Muscle of leg (tissue), 16 donors: ENCODE measurements at places on chromosomes 5 and 9. TPM values are rescaled to one million over a fixed set of nuclear protein-coding genes. Genes with fewer than 3 reads are reported as not detected.
A peak's percentile ranks its signal among the peaks of the same experiment; 100 is the strongest.

ATG10 gene
- 9.0 TPM for total RNA-seq

PDZD2 gene
- 4.6 TPM for total RNA-seq

KIF4B gene
- under 0.01 TPM for total RNA-seq

NCBP1 gene
- total RNA-seq = 27.8 TPM

FAM221B gene
- total RNA-seq = not detected

FBXL7 gene
- 9.0 TPM for total RNA-seq

ABL1 gene
- total RNA-seq = 27.0 TPM

ENG gene
- total RNA-seq = 9.3 TPM

RNF183 gene
- total RNA-seq = 0.04 TPM

DNA sequence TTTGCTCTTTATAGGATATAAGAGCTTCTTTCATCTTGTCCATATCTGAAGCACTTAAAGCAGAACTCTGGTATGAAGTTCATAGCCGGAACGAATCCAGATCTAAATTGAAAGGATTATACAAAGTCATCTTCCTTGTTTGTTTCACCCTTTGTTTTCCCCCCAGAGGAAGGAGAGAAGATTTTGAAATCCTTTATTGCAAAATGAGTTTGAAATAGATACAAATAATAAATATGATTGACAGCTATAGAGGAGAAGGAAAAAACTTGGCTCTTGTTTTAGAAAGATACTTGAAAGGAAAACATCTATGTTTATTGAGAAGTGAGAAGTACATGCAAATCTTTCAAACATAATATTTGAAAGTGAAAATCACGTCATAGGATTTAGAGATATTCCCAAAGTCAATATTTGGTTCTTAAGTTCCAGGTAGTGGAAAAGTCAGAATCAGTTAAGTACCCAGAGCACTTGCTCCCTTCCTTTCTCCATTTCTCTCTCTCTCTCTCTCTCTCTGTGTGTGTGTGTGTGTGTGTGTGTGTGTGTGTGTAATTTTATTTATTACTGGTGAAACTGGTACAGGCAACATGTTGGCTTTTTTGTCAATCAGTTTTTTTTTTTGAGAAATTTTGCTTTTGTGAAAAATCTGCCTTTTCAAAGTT lies 27.2 kb downstream of the PAM start:
- H3K36me3 ChIP-seq = no peaks in the 10 kb centered on the region
- H3K27ac ChIP-seq = no peak overlapping the region
- no peaks in the 10 kb centered on the region for H3K27me3 ChIP-seq
- no peak overlapping the region for H3K4me3 ChIP-seq
- H3K4me1 ChIP-seq = no peaks in the 10 kb centered on the region

GRCh38 chr5:78506261-78507024 lies 142.1 kb downstream of the LHFPL2 start:
- H3K27ac ChIP-seq = peak overlapping the region; percentile 91
- peaks cover 74% of the 10 kb centered on the region for H3K4me1 ChIP-seq
- H3K36me3 ChIP-seq = no peaks in the 10 kb centered on the region
- no peaks in the 10 kb centered on the region for H3K27me3 ChIP-seq
- no peak overlapping the region for H3K4me3 ChIP-seq

GRCh38 chr9:93392974-93393373 lies 58.5 kb upstream of the FAM120A start:
- no peaks in the 10 kb centered on the region for H3K36me3 ChIP-seq
- no peak for DNase-seq
- H3K27me3 ChIP-seq = no peaks in the 10 kb centered on the region
- no peaks in the 10 kb centered on the region for H3K4me1 ChIP-seq
- H3K27ac ChIP-seq = no peak overlapping the region

DNA sequence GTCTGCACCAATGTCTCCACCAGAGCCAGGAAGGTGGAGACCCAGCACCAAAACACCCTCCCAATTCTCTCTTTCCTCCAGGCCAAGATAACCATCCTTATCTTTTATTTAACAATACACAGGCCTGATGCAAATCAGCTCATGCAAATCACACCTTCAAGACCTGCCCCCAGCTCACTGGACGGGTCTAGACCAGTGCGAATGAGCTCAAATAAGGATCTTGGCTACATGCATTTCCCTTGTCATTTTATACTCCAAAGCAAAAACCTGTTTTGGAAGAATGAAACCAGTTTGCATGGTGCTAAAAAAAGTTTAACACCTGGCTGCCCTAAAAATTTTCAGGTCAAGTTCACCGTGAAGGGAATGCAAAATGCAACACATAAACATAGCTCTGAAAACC lies 31.9 kb upstream of the DAPK1 start:
- H3K4me3 ChIP-seq = no peak overlapping the region
- H3K27ac ChIP-seq = no peak overlapping the region
- no peaks in the 10 kb centered on the region for H3K36me3 ChIP-seq
- H3K4me1 ChIP-seq = no peaks in the 10 kb centered on the region
- no peak for DNase-seq
- no peaks in the 10 kb centered on the region for H3K27me3 ChIP-seq

- H3K4me3 ChIP-seq = no peak overlapping the region
- no peaks in the 10 kb centered on the region for H3K27me3 ChIP-seq
- no peaks in the 10 kb centered on the region for H3K36me3 ChIP-seq
- no peak overlapping the region for H3K27ac ChIP-seq
Observed at GRCh38 chr9:130158001-130158400, 14.2 kb upstream of the NCS1 start.

- H3K36me3 ChIP-seq = no peaks in the 10 kb centered on the region
- peaks cover 2% of the 10 kb centered on the region for H3K4me1 ChIP-seq
- no peak overlapping the region for H3K27ac ChIP-seq
- no peak overlapping the region for H3K4me3 ChIP-seq
Observed at GRCh38 chr5:107885601-107886000, 214.9 kb upstream of the EFNA5 start.

- no peak overlapping the region for H3K27ac ChIP-seq
- no peaks in the 10 kb centered on the region for H3K36me3 ChIP-seq
- no peak for DNase-seq
- no peaks in the 10 kb centered on the region for H3K4me1 ChIP-seq
Observed at GRCh38 chr5:140136624-140137023, 10.9 kb downstream of the IGIP start.

DNA sequence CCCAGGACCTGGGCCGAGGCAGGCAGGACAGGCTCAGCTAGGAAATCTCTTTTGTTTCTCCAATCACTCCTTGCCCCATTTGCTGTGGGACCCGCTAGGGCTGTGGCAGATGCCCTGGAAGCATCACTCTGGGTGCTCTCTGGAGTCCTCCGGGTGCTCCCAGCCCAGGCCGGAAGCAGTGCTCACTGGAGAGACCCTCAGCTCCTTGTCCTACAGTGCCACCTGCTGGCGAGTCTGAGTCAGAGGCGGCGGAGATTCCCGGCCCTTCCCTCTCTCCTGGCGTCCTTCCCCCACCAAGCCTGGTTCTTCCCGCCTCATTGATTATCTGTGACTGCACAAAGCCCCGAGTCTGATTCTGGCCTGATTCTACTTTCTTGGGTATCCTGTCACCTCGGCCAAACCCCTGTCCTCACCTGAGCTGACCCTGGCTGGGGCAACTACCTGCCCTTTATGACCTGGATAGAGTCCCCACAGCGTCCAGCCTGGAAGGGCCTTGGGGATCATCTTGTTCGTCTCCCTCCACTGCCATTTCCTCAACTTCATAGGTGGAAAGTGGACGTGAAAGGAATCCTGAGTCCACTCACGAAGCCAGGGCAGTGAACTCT lies 7.3 kb upstream of the BARHL1 start:
- no peaks in the 10 kb centered on the region for H3K4me1 ChIP-seq
- no peak overlapping the region for H3K27ac ChIP-seq
- H3K4me3 ChIP-seq = no peak overlapping the region
- DNase-seq = peak; percentile 68

GRCh38 chr5:148972974-148973374 lies 89.9 kb downstream of the SH3TC2 start:
- DNase-seq = peak; percentile 80
- peaks cover 55% of the 10 kb centered on the region for H3K4me1 ChIP-seq
- H3K27me3 ChIP-seq = no peaks in the 10 kb centered on the region
- no peak overlapping the region for H3K4me3 ChIP-seq
- H3K27ac ChIP-seq = peak overlapping the region; percentile 62

GRCh38 chr5:77339337-77339890 lies 128.9 kb downstream of the PDE8B start:
- DNase-seq = no peak
- no peak overlapping the region for H3K4me3 ChIP-seq
- H3K27ac ChIP-seq = no peak overlapping the region
- no peaks in the 10 kb centered on the region for H3K27me3 ChIP-seq
- H3K4me1 ChIP-seq = no peaks in the 10 kb centered on the region
- no peaks in the 10 kb centered on the region for H3K36me3 ChIP-seq

DNA sequence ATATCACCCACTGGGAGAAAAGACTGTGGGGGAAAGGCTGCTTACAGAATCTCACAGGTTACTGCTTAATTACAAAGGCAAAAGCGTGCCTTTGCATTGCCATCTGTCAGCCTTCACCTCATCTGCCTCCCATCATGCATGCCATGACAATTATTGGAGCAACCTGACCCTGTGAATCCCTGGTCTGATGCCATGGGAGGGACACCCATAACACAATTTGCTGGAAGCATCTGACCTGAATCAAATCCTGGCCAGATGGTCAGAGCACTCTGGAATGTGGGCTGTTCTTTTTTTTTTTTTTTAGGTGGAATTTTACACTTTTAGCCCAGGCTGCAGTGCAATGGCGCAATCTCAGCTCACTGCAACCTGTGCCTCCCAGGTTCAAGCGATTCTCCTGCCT lies 11.6 kb upstream of the RETREG1 start:
- peaks cover 2% of the 10 kb centered on the region for H3K27me3 ChIP-seq
- no peaks in the 10 kb centered on the region for H3K4me1 ChIP-seq
- peak; percentile 16 for DNase-seq
- no peak overlapping the region for H3K27ac ChIP-seq
- H3K36me3 ChIP-seq = no peaks in the 10 kb centered on the region
- H3K4me3 ChIP-seq = no peak overlapping the region

DNA sequence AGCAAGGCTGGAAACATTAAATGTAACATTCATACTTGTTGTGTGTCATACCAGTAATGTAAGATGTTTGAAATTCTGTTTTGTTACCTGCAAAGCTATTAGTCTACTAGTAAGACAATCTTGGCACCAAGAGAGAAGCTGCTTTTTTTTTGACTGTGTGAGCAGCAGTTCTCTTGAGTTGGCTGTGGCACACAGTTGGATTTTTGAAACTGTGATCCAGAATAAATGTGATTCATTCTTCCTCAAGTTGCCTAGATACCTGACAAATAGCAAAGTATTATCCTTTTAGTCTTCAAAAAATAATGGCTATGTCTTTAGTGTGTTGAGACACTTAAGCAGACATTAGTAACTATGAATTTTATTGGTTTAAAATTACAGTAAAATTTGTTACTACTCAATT lies 57.2 kb upstream of the HAPLN1 start:
- no peaks in the 10 kb centered on the region for H3K27me3 ChIP-seq
- no peaks in the 10 kb centered on the region for H3K36me3 ChIP-seq
- no peak for DNase-seq
- no peak overlapping the region for H3K27ac ChIP-seq
- H3K4me1 ChIP-seq = no peaks in the 10 kb centered on the region

GRCh38 chr5:150398722-150399523 lies 13.8 kb downstream of the CD74 start:
- no peaks in the 10 kb centered on the region for H3K27me3 ChIP-seq
- peaks cover 87% of the 10 kb centered on the region for H3K36me3 ChIP-seq
- H3K4me1 ChIP-seq = no peaks in the 10 kb centered on the region

GRCh38 chr9:88741335-88741734 lies 206.4 kb downstream of the NXNL2 start:
- H3K4me1 ChIP-seq = peaks cover 41% of the 10 kb centered on the region
- H3K4me3 ChIP-seq = no peak overlapping the region
- no peak for DNase-seq
- no peak overlapping the region for H3K27ac ChIP-seq
- no peaks in the 10 kb centered on the region for H3K27me3 ChIP-seq
- no peaks in the 10 kb centered on the region for H3K36me3 ChIP-seq

GRCh38 chr9:117081641-117082317 lies 333.1 kb downstream of the ASTN2 start:
- H3K36me3 ChIP-seq = no peaks in the 10 kb centered on the region
- peak; percentile 11 for DNase-seq
- no peak overlapping the region for H3K4me3 ChIP-seq
- peaks cover 2% of the 10 kb centered on the region for H3K27me3 ChIP-seq
- no peak overlapping the region for H3K27ac ChIP-seq

- no peak overlapping the region for H3K27ac ChIP-seq
- DNase-seq = no peak
- H3K4me1 ChIP-seq = no peaks in the 10 kb centered on the region
- H3K36me3 ChIP-seq = no peaks in the 10 kb centered on the region
- no peak overlapping the region for H3K4me3 ChIP-seq
Observed at GRCh38 chr9:4128876-4129275, 171.0 kb downstream of the GLIS3 start.

- peak; percentile 22 for DNase-seq
- H3K27ac ChIP-seq = no peak overlapping the region
- no peaks in the 10 kb centered on the region for H3K27me3 ChIP-seq
Observed at GRCh38 chr9:115883467-115884329, 269.9 kb upstream of the PAPPA start.

GRCh38 chr9:70421272-70422180 lies 7.1 kb upstream of the KLF9 start:
- H3K4me1 ChIP-seq = peaks cover 34% of the 10 kb centered on the region

DNA sequence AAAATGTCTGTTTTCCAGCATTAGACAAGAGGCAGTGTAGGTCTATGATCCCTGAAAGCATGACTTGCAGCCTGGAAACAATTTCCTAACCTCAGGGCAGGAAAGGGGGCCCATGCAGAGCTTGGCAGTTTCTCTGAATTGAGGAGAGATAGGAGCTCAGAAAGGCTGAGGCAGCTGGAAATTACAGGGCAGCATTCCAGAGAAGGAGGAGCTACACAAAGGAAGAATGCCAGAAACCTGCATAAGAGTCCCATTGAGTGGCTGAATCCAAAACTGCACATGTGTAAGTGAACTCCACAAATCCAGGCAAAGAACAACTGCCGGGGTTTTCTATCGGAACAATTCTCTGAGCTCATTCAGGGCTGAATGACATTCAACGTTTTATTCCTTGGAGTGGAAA lies 346.8 kb downstream of the PIK3R1 start:
- H3K4me1 ChIP-seq = peaks cover 6% of the 10 kb centered on the region
- no peaks in the 10 kb centered on the region for H3K27me3 ChIP-seq
- no peak overlapping the region for H3K4me3 ChIP-seq
- peak overlapping the region; percentile 59 for H3K27ac ChIP-seq
- no peaks in the 10 kb centered on the region for H3K36me3 ChIP-seq
- DNase-seq = peak; percentile 96

GRCh38 chr9:88749420-88749819 lies 214.4 kb downstream of the NXNL2 start:
- H3K36me3 ChIP-seq = no peaks in the 10 kb centered on the region
- H3K4me3 ChIP-seq = no peak overlapping the region
- no peak for DNase-seq
- peaks cover 59% of the 10 kb centered on the region for H3K4me1 ChIP-seq
- no peak overlapping the region for H3K27ac ChIP-seq
- no peaks in the 10 kb centered on the region for H3K27me3 ChIP-seq
